ENCODE measurements at places on chromosomes 16 and 17.

DNA sequence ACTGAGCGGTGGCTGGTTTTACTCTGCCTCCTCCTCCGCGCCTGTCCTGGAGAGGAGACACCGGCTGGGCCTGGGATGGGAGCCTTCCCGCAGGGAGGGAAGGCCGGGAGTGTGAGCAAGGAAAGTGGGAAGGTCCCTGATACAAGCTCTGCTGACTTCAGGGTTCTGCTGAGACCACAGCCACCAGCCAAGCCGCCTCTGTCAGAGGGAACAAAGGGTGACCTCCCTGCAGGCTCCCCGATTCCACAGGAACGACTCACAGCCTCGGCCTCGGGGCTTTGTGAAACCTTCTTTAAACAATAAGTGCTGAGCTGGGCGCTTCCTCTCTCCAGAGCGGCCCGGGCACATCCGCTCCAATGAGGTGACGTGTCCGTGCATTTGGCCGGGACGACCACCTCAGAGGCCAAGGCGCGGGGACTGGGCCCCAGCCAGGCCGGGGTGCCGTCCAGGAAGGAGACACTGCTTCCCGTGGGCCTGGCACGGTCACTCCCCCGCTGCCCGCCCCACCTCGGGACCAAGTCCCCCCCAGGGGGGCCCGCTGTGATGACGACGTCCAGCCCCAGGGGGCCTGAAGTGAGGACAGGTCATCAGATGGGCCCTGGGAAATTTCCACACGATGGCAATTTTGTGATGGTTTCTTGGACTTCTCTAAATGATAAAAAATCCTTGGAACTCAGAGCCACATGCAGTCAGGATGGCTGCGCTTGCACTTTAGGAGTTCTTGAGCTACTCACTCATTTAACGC is 11.8 kb upstream of the CIBAR2 start:
- DNase-seq: no peak

DNA sequence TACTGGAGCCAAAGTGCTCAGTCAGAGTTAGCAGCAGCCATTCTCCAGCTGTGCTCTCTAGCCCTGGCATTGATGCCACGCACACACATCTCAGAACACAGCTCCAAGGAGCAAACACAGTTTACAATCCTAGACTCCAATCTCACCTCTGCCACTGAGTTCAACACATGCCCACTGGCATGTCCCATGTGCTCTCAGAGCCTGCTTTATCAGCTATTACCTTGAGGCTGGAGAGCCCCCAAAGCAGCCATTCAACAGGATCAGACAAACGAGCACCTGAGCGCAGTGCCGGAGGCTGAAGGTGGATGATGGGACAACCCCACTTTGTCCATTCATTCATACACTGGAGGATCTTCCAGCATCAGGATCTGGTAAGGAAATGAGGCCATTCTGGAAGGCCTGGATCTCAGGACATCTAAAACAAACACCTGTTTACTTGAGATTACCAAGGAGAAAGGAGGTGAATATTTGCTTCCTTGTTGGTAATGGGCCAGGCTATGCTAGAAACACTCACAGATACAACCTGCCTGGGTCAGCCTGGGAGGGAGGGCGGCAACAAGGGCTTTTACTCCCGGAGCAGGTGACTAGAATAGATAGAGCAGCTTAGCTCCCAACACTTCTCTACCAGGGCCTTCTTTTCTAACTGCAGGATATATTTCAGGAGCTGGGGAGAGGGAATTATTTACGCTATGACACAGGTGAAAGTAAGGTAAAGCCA is 25.4 kb downstream of the RANBP10 start:
- no peak for DNase-seq

DNA sequence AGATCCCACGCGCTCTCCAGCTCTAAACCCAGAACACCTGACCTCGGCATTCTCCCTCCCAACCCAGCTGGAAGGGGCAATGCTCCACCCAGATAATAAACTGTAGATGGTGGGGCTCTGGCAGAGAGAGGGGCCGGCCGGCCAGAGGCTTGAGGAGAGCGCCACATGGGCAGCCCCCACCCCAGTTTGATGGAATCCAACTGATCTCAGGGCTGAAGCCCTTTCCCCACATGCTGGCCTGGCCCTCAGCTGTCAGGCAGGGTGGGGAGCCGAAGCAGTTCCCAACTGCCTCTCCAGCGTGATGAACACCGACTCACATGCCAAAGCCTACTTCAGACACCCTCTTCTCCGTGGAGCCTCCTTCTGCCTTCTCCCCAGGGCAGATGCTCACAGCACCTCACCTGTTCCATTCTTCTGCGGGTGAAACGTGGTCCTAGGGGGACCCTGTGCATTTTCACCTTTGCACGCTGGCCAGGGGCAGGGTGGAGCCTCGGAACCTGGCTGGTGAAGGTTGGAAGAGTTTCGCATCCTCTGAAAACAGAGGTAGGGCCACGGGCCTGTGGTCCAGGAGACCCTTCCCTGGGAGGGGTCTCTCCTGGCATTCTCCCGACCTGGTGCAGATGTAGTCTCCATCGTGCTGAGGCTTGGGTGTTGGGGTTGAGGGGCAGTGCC is 65.7 kb upstream of the ZNF469 start:
- DNase-seq: no peak

DNA sequence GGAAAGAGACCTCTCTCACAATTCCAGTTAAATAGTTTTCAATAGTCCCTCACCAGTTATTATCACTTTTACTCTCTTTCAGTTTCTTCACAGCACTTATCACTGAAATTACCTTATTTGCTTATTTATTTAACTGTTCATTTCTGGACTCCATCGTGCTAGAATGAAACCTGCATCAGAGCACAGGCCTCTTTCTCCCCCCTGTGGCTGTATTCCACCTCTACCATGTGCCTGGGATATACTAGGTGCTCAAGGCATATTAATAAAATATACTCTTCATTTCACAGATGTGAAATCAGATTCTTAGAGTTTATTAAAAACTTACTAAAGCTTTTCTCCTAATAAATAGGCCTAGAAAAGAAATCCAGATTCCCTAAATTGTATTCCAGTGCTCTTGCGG is 308.9 kb upstream of the MON1B start:
- DNase-seq: no peak

DNA sequence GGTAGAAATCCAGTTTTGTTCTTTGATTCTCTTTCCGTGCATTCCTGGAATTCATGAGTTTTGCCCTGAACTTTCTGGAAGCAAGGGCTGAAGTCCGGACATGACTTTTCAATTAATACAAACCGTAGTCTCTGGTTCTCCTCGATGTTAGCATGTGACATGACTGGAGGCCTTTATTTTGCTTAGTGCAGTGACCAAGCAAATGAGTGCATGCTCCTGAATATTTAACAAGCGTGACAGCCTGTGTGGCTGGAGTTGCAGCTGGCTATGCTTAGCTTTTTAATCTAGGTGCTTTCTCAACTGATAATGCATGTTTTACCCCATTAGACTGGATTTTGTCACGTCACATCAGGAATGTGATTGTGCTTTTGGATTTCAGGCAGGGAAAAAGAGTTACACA is 302.1 kb downstream of the MAP2K6 start:
- DNase-seq: peak; percentile 8

GRCh38 chr16:84175350-84176081 is 11.3 kb downstream of the TAF1C start:
- peak; percentile 70 for DNase-seq

GRCh38 chr16:65622871-65623270 is 501.0 kb upstream of the CDH11 start:
- DNase-seq: no peak

GRCh38 chr16:2178321-2179106 is 17.9 kb downstream of the CASKIN1 start:
- DNase-seq: no peak

GRCh38 chr16:11313493-11314308 is 31.6 kb upstream of the RMI2 start:
- DNase-seq: no peak

DNA sequence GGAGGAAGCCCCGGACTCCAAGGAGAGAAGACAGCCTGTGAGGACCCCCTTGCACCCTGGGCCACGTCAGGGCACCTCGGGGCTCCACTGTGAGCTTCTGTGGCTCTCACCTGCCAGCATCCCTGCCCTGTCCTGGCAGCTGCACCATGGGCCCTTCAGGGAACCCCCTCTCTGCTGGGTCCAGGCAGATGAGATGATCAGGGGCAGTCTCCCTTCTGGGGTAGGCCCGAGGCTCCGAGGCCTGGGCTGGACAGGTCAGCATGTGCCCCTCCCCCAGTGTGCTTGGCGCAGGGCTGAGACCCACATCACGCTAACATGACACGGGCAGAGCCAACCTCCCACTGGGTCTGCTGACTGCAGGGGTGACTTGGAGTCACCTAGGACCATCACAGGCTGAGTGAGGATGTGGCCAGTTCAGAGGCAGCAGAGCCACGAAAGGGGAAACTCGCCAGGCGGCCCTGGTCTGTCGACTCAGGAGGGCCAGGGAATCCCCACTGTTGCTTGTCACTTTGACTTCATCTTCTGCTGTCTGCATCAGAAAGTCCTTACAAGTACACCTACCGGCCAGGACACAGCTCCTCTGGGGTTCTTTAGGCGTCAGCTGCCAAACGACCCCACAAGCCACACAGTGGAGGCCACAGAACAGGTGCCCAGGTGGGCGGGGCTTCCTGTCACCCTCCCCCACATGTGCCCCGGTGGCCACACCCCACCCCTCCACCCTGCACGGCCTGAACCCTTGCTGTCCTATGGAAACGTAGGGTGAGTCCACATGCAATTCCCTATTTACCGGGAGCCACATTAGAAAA is 2.2 kb downstream of the GALNS start:
- DNase-seq: no peak

DNA sequence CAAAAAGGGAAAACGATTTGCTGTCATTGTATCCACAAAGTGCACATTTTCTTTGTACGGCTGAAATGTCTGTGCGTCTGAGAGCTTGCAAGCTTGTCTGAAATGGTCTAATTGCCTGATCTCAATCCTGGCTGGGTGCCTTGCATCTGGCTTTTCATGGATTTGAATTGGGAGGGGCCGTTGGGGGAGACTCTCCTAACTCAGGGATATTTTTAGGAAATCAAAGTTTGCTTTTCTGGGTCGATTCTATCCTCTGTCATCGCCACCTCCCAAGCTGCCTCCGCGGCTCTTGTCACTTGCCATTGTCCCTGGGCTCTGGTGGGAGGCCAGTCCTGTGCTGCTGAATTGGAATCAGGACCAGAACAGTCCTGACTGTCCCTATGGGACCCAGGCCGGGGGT is 33.3 kb upstream of the MGAT5B start:
- no peak for DNase-seq

- no peak for DNase-seq
These were observed 45.3 kb downstream of the COX4I1 start for GRCh38 chr16:85844786-85845185.

GRCh38 chr17:37478187-37478586 is 11.5 kb upstream of the DUSP14 start:
- peak; percentile 38 for DNase-seq

GRCh38 chr16:48564544-48565444 is 45.2 kb downstream of the N4BP1 start:
- no peak for DNase-seq

DNA sequence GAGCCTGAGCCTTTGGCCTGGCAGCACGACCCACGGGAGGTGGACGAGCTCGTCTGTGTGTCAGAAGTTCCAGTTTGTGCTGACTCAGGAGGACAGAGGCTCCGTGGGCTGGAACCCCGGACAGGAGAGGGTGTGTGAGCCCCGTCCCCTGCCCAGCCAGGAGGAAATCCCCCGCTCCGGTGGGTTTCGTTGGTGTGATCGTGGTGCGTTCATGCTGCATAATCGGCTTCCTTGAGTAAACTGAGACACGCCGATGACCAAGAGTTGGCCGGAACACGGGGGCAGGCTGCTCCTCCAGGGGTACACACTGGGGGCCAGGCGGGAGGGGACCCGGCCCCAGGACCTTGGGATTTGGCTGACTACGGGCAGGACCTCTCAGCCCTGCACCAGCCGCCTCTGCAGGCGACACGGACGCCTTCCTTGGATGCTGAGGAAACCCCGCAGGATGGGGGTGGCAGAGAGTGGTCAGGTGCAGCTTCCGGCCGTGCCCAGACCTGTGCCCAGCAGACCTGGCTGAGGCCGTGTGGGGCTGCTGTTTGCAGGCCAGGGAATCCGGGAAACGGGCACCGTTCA is 8.5 kb downstream of the METRNL start:
- DNase-seq: no peak

GRCh38 chr17:12365805-12366204 is 299.9 kb upstream of the MYOCD start:
- no peak for DNase-seq

GRCh38 chr16:2028620-2029220 is 2.0 kb downstream of the NHERF2 start:
- no peak for DNase-seq

DNA sequence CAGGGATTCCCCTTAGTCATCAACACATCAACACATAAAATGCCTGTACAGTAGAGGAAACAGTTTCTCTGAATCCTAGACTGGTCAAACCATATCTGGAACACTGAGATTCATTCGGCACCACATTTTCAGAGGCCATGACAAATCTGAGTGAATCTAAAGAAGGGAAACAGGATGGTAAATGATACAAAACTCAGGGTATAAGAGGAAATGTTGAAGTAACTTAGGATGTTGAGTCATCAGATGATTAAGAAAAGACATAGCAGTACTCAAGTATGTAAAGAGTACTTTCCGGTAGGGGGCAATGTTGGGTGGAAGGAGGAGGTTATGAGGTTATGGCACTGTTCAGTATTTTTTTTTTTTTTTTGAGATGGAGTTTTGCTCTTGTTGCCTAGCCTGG is 358.5 kb upstream of the PMFBP1 start:
- no peak for DNase-seq

GRCh38 chr17:48633266-48633677 is 7.1 kb upstream of the HOXB9 start:
- no peak for DNase-seq

DNA sequence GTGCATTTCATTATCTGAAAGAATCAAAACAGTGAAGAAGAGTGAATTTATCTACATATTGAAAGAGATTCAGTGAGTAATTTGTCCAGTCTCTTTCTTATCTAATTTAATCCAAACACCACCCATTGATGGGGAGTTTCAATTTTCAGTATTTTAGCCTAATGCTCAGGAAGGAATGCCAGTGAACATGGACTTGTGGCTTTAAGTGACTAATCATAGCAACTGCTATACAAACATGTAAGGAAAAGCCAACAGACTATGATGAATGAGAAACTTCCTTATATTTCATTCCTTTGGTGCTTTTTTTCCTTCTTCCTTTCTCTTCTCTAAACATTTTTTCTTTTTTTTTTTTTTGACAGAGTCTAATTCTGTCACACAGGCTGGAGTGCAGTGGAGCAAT is 885.8 kb downstream of the KCNJ2 start:
- DNase-seq: no peak
